Nephron progenitor cell (in vitro differentiated cells): ENCODE measurements at places on chromosomes 3 and 15.

GRCh38 chr3:128397484-128397883, 69.2 kb downstream of the DNAJB8 start:
- no peak for DNase-seq

DNA sequence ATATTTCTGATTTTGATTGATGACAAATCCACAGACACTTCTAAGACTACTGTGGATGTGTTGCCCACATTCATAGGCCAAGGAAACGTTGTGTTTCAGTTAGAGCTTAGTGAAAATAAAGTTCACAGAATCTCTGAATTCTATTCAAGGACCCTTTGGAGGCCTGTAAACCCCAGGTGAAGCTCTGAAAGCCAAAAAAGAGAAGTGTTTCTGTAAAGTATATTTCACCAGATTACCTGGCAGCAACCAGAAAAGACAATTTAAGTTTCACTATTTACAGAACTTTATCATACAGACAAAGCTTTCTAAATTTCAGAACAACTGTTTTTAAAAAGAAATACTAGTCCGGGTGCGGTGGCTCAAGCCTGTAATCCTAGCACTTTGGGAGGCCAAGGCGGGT, 2.6 kb downstream of the CLPX start:
- DNase-seq = no peak

DNA sequence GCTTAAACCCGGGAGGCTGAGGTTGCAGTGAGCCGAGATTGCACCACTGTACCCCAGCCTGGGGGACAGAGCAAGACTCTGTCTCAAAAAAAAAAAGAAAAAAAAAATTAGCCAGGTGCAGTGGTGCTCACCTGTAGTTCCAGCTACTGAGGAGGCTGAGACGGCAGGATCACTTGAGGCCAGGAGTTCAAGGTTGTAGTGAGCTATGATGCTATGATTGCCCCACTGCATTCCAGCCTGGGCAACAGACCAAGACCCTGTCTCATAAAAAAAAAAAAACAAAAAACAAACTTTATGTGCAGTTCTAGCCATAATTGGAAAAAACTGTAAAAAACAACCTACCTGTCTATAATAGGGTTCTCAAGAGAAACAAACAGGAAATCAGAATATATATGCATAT, 39.9 kb upstream of the IGF2BP2 start:
- no peak for DNase-seq

GRCh38 chr3:107578091-107578490, 55.3 kb downstream of the BBX start:
- no peak for DNase-seq

GRCh38 chr15:58952751-58953150, 19.3 kb upstream of the SLTM start:
- no peak for DNase-seq

GRCh38 chr3:156509189-156510174, 45.4 kb downstream of the SSR3 start:
- DNase-seq = peak; percentile 18

GRCh38 chr3:133578548-133579191, 5.2 kb downstream of the CDV3 start:
- no peak for DNase-seq

- no peak for DNase-seq
These were observed 85.9 kb downstream of the NCEH1 start for GRCh38 chr3:172624999-172625398.

DNA sequence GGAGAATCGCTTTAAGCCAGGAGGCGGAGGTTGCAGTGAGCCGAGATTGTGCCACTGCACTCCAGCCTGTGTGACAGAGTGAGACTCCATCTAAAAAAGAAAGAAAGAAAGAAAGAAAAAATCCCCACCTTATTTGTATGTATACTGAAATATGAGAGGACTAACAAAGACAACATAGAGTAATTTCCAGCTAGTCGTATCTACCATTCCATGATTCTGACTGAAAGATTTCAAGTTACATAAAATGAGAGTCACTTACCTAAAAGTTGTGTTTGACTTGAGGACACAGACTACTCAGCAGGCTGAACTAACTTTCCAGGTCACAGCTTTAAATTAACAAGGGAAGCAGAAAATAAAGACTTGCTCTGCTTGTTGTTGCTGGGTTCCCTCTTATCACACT, 18.8 kb upstream of the PRKCI start:
- DNase-seq = no peak

DNA sequence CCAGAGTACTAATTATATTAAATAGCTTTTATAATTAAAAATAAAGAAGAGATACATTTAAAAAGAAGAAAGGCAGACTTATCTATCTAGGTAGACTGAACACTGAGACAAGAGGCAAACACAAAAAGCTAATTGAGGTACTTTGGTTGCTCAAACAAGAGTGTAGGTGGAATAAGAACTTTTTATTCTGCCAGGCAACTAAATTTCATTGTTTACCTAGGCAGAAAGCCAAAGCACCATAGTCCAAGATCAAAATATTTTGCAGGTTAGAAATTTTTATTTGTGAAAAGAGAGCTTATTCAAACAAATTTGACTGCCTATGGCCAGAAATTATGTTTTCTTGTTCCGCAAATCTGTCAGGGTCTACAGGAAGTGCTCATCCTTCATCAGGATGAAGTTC, 499.6 kb upstream of the GBE1 start:
- no peak for DNase-seq

GRCh38 chr15:31801152-31801551, 229.2 kb upstream of the CHRNA7 start:
- no peak for DNase-seq

- DNase-seq = no peak
These were observed 42.7 kb downstream of the HHLA2 start for GRCh38 chr3:108338901-108339545.

GRCh38 chr3:58580826-58581327, 3.7 kb upstream of the FAM107A start:
- DNase-seq = no peak

DNA sequence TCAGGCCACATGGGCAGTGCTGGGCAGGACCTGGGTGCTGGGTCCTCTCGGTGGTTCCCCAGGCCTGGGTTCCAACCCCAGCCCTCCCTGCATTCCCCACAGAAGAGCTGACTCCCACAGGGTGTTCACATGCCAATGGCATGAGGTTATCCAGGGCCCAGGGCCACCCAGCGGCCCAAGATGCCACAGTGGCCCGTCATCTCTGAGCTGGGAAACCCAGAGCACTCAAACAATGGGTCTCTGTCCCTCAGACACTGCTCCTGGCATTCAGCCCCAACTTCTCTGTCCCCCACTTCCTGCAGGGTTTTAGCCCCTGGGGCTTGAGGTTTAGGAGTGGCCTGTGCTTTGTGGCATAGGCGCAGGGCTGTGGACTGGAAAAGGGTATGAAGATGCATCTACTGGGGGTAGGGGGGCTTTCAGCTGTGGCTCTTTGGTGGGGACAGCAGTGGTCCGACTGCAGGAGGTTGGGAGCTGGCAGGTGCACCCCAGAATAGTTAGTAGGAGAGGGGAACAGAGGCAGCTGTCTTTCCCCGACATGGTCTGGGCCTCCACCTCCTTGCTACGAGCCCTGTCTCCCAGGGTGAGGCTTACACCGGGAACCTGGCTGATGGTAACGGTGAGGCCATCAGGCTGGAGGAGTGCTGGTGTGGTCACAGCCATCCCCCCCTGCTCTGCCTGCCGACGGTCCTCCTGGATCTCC, 1.7 kb downstream of the CCDC9B start:
- DNase-seq = no peak

- no peak for DNase-seq
These were observed 69.2 kb downstream of the MAP2K5 start for GRCh38 chr15:67611370-67612369.

DNA sequence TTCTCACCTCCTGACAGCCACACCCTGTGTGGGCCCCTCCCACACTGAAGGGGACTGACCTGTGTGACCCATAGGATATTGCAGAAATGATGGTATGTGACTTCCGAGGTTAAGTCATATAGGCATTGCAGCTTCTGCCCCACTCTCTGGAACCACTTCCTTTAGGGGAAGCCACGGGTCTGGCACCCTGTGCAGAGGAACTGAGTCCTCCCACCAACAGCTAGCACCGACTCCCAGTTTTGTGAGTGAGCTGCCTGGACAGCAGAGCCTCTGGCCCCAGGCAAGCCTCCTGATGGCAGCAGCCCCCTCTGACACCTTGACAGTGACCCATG, 24.6 kb upstream of the SLC6A6 start:
- DNase-seq = no peak

DNA sequence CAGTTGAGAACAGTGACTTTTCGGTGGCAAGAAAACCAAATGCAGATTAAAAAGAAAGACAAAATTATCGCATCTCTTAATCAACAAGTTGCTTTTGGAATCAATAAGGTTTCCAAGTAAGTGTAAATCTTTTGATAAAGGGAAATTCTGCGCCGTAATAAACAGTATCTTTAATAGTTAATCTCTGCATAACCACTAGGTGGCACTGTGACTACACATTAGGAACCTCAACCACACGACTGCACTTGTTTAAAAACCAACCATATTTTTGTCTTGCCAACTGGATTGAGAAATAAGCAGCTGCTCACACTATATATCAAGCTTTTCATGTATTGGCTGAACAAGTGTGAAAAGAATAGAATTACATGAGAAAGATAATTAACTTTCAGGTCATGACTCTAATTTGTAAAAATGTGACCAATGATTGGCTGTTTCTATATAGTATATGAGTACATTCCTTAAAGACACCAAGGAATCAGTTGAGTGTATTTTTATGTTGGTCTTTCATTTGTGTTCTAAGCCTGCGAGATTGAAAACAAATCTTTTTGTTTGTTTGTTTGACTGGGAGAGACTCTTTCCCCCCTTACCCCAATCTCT, 72.7 kb downstream of the DZIP3 start:
- DNase-seq = peak; percentile 28

- DNase-seq = no peak
These were observed 325.1 kb upstream of the THBS1 start for GRCh38 chr15:39255760-39256159.

- no peak for DNase-seq
These were observed 85.0 kb downstream of the FBN1 start for GRCh38 chr15:48560321-48561051.

GRCh38 chr3:76824658-76825240, 215.2 kb upstream of the ROBO2 start:
- DNase-seq = no peak

DNA sequence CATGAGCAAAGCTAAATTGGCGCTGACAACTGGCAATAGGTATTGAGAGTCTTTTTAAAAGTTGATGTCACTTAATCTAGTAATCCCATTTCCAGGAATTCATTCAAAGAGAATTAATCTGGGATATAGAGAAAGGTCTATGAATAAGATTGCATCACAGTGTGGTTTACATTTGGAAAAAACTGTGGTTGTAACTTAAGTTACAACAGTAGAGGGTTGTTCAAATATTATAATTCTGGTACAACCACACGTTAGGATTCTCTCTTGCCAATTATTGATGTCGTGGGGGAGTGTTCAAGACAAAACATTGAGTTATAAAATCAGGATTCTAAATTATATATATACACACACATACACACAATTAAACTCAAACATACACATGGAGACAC, 79.8 kb downstream of the LIPC start:
- DNase-seq = no peak

DNA sequence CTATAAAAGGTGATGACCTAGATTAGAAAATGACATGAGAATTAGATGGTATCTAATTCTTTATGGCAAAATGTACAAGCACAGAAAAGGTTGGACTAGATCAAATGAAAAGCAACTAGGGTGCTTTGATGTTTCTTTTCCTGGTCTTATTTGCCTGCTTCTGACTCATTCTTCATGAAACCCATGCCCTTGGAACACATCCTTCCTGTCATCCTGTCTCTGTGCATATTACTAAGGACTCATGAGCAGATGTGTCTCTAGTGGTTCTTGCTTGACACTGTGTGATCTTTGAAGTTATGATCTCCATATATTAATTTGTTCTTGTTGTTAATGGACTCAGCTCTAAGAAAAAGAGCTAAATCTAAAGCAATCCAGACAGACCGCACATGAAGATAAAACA, 314.0 kb downstream of the ERC2 start:
- DNase-seq = no peak

DNA sequence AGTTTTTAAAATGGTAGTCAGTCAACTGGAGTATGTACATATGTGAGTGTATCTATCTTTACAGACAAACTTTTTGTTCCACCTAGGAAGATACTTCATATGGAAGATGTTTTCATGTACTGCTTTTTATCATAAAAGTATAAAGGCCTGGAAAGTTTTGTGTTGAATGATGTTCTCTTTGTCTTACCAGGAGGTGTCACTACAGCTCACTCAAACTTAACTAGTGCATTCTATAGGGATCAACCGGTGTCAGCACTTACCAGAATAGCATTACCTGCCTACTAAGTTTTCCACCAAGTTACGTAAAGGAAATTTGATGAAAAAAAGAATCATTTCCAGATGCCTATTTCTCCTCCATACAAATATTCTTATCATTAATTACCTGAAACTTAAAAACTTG, 522.6 kb upstream of the SEMA6D start:
- no peak for DNase-seq

DNA sequence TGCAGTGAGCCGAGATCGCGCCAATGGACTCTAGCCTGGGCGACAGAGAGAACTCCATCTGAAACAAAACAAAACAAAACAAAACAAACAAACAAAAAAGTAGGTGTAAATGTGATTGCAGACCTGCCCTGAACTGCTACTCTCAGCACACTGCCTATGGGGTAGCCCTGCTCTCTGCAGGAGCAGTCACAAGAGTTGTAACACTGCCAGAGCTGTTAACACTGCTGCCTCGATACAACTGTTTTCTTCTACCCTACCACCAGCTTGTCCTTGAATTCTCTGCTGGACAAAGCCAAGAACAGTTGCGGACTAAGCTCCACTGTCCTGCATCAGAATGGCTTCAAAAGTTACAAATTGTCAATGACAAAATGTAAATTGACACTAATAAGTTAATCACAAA, 89.3 kb downstream of the ALCAM start:
- DNase-seq = no peak

GRCh38 chr3:156702367-156702766, 28.0 kb downstream of the TIPARP start:
- no peak for DNase-seq

DNA sequence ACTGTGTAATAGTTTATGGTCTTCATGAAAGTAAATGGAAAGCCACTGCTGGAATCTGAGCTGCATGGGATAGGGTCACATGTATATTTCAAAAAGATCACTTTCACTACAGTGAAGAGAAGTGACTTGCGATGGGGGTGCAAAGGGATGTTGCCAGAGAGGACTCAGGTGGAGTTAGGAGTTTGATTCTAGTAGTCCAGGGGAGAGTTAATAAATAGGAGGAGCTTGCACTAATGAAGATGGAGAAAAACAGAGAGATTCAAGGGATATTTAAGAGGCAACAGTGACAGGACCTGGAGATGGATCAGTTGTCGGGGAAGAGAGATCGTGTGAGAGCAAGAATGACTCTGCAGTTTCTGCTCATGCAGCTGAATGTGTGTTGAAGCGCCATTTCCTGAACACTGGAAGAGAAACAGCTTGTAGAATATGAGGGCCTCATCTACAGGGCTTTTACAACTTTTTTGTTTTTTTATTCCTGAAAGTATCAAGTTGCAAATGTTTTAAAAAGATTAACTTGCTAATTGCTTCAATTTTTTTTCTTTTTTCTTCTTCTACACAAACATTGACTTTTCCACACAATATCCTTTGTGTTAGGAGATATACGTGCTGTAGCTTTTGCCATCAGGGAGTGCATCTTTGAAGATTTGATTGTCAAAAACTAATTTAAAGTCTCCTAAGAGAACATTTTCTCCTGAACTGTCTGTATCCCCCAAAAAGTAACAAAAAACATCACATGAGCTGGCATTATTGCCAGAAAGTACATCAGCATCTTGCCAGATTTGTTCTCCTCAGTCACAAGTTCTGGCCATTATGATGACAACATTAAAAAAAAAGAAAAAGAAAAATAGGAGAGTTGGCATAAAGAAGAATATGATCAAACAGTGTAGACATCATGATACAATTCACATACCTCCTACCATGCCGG, 37.5 kb downstream of the SETMAR start:
- no peak for DNase-seq

- DNase-seq = peak; percentile 40
These were observed 445.1 kb downstream of the MECOM start for GRCh38 chr3:169218314-169218983.
